T-helper 1 cell (primary cell): ENCODE measurements at places on chromosomes 16 and 17.
A peak's percentile ranks its signal among the peaks of the same experiment; 100 is the strongest.

DNA sequence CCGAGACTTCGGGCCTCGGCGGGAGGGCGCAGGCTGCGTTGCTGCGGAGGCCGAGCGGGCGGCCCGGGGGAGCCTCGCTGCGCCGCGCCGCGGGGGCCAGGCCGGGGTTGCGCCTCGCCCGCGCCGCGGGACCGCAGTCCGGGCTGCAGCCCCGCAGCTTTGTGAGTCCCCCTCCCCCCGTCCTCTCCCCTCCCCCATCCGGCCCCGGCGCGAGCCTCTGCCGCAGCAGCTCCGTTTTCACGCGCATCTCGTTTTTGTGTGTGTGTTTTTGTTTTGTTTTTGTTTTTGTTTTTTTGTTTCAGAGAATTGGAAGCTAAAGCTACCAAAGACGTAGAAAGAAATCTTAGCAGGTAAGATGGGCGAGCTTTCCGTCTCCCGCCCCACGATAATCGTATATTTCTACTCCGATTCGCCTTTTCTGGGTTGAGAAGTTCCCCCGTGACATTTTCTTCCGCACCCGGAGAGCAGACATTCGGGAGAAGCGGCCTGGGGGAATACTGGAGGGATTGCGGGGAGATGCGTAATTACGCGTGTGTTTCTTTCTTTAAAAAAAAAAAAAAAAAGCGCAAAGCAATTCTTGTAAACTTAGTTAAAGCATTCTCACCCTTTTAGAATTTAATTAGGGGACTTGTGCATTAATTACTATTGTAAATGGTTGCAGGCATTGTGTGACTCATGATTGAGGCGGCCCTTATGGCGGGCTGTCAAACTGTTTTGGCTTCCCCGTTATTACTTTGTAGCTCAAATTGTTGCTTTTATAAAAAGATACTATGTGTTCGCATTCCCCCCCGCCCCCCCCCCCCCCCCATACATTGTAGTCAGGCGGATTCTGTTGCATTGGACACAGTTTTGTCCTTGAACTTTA, 732 bp downstream of the TNRC6A start:
- no peak for DNase-seq

GRCh38 chr17:17151962-17152361, 54.2 kb downstream of the PLD6 start:
- DNase-seq = peak; percentile 51

- DNase-seq = no peak
Measured at GRCh38 chr16:14284930-14285512, 213.9 kb downstream of the MRTFB start.

DNA sequence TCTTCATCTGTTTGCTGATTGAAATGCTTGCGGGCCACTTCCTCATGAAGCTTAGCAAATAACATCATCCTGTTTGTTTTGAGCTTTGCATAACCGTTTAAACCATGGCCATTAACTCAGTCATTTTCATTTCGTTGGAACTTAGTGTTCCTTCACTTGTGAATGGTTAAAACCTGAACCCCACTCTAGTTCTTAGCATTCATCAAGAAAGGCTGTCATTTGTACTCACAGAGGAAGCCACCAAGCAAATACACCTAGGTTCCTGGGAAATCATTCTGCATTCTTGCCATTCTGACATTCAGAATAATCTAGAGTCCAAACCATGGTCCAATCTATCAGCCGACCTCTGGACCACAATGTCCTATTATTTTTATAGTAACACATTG, 8.4 kb upstream of the TAT start:
- no peak for DNase-seq
